ENCODE measurements at places on chromosomes 16 and 17.
A peak's percentile ranks its signal among the peaks of the same experiment; 100 is the strongest.

DNA sequence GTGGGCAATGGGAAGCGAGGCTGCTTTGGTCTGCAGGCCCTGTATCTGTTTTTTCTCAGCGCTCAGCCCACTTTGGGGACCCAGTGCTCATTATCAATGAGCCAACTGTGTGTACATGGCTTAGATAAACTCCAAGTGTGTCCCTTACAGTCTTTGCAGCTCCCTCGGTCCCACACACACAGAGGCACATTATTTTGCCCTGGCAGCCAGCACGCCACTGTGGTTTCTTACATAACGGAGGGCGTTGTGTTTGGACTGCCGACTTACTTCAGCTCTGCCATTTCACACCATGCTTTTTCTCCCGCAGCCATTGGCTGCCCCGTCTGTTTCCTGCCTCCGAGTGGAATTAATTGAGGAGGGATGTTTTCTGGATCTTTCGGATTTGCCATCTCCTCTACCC, 56.5 kb upstream of the CLEC18A start:
- no peak for DNase-seq

GRCh38 chr17:74271901-74272561, 2.0 kb upstream of the DNAI2 start:
- no peak for DNase-seq

GRCh38 chr16:9950658-9951057, 231.6 kb downstream of the GRIN2A start:
- DNase-seq = no peak

DNA sequence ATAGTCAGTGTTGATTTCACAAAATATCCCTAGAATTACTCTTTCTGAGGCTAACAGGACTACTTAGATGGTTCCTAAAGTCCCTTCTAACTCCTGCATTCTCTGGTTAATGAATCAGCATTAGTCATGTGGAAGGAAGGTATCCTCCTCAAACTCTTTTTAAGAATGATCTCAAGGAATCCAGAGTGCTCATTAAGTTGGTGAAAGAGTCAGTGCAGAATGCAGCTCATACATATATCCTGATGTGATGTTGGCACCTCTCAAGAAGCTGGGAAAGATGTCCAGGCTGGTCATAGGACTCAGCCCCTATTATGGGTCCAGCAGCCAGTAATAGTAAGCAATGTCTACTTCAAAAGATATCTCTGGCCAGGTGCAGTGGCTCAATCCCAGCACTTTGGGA, 65.5 kb downstream of the PIGL start:
- DNase-seq = peak; percentile 65

DNA sequence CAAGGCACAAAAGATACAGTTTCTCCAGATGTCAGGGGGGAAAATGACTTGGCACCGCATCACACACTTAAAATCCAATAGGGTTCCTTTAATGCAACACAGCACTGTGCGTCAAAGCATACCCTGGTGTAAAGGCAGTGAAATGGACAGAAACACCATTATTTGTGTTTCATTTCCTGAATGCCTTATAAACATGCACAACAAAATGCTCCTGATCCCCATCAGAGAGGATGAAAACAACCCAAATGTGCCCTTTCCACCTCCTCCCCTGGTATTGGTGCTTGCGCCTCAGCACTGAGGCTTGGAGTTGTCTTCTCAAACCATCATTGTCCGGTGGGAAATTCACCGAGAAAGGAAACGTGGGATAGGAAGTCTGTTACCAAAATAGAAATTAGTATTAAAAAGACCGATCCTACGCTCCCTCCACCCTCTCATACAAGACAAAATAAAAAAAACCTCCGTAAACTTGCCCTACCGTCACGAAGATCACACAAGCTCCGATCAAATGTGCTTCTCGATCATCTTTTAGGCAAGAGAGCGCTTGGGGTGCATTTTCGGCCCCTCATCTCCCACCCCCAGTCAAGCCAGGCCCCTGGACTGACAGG, 722 bp downstream of the CDC27 start:
- no peak for DNase-seq

- no peak for DNase-seq
Measured at GRCh38 chr17:74779948-74780400, 3.8 kb upstream of the NAT9 start.

DNA sequence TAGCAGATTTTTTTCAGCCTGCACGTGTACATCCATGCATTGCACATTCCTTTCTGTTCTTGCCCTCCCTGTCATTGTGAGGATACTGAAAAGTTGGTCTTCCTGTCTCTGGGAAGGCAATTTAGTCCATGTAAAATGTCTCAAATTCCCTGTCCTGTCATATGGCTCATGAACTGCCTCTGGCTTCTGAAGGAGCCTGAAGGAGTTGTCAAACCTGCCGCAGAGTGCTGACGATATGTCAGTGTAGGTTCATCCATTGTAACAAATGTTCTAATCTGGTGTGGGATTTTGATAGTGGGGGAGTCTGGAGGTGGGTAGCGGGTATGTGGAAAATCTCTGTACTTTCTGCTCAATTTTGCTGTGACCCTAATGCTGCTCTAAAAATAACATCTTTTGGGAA, 59.6 kb downstream of the YPEL2 start:
- DNase-seq = no peak

DNA sequence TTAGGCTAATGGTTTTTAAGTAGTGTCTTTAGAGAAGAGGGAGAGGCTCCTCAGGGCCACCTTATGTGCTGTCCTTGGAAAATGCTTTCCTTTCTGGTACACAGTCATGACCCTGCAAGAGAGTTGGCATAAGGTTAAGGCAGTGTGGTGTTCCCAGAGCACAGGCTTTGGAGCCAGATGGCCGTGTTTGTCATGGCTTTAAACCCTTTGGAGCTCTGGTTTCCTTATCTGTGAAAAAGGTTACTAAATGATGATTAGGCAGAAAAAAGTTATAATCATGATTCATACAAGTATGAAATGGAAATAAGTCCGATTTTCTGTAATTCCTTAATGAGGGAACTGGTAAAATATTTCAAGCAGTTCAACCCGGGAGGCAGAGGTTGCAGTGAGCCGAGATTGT, 13.2 kb downstream of the UTP4 start:
- no peak for DNase-seq
